ENCODE measurements at places on chromosomes 1 and 21.
A peak's percentile ranks its signal among the peaks of the same experiment; 100 is the strongest.

GRCh38 chr1:87243573-87243972 lies 85.1 kb upstream of the LMO4 start:
- peak; percentile 42 for DNase-seq

DNA sequence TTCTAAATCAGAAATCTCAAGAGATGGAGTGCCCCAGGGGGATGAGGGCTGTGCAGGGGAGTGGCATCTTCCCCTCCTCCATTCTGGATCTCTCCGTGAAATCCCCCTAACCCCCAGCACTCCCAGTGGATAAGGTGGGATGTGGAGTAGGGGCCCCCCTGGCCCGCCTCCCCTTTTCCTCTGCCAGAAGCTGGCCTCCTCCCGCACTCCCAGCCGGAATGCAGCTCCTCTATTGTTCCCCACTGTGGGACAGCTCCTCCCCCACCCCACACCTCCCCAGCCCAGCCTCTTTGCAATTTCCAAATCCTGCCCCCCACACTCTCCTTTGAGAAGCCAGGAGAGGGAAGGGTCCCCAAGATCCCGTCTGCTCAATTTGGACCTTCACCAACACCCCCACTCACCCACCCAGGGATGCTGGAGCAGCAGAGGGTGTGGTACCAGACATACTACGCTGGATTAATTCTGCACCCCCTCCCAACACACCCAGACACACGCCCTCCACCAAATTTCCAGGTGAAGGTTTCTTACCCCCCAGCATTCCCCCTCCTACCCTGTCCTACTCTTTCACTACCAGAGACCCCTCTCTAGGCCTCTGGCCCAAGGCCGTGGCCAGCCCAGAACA lies 1.9 kb downstream of the MEX3A start:
- DNase-seq, result no peak

- no peak for DNase-seq
Measured at GRCh38 chr1:33049371-33049770, 12.7 kb upstream of the AK2 start.

DNA sequence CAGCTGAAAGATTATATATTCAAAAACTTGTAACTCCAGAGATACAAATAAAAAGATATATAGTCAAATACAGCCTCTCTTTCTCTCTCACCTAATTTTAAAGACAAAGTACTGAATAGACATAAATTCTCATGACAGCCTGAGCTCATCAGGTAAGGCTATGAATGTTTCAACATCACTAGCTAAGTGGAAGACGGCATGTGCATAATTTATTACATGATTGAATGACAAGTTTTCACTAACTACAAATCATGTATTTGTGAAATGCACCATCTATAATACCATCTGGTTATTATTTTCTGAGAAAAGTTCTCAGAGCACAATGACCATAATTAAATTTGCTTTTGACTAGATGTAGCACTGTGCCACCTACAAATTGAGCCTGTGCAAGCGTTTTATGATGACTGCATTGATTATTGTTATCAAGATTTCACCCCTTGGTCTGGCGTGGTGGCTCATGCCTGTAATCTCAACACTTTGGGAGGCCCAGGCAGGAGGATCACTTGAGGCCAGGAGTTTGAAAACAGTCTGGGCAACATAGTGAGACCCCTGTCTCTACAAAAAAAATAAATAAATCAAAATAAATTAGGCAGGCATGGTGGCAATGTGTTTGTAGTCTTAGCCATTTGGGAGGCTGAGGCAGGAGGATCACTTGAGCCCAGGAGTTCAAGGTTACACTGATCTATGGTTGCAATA lies 128.2 kb downstream of the APP start:
- DNase-seq, result no peak

DNA sequence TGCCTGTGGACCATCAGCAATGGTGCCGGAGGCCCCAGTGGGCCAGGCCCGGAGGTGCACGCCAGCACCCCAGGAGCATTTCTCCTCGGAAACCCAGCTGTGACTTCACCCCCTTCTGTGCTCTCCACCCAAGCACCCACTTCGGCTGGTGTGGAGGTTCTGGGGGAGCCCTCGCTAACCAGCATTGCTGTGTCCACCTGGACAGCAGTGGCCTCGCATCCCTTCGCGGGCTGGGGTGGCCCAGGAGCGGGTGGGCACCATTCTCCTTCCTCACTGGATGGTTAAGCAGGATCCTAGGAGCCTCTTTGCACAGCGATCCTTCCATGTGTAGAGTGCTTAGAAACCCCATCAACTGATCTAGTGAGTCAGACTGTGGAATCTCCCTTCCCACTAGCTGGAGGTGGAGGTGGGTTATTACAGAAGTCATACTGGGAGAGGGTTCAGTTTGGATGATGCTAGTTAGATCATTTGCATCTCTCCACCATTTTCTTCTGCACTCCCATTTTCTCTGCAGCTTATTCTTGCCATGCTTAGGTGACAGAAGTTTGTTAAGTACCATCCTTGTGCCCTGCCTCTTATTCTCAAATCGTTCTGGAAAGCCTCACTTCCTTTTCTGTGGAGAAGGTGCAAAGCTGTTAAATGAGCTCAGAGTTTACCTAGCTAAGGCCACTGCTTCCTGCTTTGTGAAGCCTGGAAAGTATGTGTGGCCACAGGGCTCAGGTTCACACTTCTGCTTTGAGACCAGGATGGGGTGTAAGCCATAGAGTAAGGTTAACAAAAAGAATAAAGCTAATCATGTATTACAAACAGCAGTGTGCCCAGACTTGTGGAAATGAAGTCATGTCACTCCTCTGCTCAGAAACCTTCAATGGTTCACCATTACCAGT lies 32.3 kb downstream of the TBX19 start:
- no peak for DNase-seq

DNA sequence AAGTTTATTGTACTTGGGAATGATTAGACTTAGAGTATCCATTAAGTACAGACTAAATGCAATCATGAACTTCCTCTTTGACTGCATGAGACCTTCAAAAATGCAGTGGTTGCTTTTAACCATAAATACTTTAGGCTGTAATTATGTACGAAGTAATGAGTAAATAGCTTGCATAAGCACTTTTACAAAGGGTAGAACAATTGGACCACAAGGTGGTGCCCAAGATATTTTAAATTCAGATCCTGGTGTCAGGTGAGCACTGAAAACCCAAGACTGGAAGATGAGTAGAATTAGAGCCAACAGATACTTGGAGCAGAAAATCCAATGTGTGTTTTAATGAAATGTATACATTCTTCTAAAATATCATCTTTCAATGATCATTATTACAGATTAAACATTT lies 43.4 kb upstream of the RHOU start:
- DNase-seq, result peak; percentile 17

- no peak for DNase-seq
Measured at GRCh38 chr21:42845296-42845965, 33.9 kb downstream of the WDR4 start.

- DNase-seq, result no peak
Measured at GRCh38 chr1:174165471-174166137, 6.3 kb downstream of the RABGAP1L start.

DNA sequence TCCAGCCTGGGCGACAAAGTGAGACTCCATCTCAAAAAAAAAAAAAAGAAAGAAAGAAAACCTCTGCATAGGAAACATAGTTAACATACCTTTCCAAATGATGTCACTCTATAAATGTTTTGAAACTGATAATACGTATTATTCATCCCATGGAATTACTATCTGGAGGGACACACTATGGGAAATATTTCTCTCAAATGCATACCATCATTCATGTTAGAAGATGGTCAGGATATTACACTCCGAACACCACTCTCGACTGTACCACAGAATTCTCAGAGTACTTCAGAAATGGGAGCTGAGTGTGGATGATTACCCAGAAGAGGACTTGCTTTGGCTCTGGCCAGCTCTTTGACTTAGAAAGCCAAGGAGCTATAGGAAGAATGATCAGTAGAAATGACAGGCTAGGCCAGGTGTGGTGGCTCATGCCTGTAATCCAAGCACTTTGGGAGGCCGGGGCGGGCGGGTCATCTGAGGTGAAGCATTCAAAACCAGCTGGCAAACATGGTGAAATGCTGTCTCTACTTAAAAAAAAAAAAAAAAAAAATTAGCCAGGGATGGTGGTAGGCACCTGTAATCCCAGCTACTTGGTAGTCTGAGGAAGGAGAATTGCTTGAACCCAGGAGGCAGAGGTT lies 5.2 kb upstream of the LIN28A start:
- peak; percentile 82 for DNase-seq

DNA sequence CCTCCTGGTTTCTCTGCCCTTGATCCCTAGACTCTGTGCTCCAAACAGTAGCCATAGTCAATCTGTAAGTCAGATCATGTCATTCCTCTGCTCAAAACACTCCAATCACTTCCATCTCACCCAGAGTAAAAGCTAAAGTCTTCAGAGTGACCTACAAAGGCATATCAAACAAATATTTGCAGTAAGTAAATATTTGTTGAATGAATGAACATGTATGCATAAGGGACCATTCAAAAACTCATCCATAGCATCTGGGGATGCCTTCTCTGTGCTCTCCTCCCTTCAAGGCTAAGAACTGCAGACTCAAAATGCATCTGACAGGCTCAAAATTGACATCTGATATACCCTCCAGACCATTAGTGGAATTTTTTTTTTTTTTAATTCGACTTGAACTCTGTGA lies 18.1 kb upstream of the AK5 start:
- no peak for DNase-seq

DNA sequence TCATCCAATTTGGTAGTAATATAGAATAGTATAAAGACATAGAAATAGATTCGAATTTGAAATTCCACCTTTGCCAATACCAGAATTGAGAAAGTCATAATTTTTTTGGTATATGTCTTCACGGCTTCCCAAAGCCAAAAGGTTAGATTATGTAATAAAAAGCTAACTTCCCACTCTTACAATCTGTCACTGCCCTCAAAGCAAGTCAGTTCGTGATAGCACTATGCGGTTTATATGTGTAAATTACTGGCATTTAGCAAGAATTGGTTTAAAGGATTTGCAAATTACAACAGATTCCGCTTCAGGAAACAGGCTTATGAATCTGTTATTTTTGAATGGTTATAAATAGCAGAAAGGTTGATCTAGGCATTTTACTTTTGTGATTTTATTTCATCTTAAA lies 679.4 kb upstream of the ADGRL2 start:
- DNase-seq, result no peak

- DNase-seq, result peak; percentile 89
Measured at GRCh38 chr1:47779613-47780012, 217.6 kb downstream of the TRABD2B start.

DNA sequence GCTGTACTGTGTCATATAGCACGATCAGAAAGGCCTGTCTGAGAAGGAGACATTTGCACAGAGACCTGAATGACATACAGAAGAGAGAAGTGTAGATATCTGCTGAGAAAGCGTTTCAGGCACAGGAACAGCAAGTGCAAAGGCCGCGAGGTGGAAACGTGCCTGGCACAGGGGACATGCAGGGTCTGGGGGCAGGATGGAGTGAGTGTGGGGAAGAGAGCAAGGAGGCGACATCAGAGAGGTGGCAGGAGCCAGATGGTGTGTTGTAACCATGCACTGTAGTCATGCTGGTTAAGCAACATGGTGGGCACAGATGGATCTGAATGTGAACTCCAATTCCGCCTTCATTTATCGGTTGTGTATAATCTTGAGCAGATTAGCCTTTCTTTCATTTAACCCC lies 13.0 kb downstream of the KRTCAP2 start:
- no peak for DNase-seq

- no peak for DNase-seq
Measured at GRCh38 chr1:54845772-54846171, 41.2 kb downstream of the DHCR24 start.

DNA sequence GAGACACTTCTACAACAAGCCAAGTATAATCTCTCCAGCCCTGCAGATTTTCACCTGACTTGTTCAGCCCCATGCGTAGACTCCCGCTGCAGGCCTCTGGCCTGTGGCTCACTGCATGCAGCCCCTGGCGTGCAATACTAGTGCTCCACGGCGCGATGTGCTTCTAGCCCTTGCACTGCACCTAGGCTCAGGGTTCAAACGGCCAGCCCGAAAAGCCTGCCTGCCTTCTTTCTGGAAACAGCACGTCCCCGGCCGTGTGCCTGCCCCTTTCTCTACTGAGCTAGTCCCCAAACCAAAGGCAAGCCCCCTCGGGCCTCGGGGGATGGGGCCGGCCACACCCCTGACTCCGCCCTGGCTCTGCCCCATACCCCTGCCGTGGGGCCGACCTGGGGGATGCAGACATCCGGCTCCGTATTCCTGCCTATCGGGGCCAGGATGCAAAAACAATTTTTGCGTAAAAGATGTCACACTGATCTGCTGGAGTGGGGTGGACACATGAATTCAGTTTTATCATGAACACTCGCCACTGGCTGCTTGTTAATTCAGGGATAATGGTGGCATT lies 26.3 kb upstream of the TRAPPC10 start:
- DNase-seq, result peak; percentile 29

DNA sequence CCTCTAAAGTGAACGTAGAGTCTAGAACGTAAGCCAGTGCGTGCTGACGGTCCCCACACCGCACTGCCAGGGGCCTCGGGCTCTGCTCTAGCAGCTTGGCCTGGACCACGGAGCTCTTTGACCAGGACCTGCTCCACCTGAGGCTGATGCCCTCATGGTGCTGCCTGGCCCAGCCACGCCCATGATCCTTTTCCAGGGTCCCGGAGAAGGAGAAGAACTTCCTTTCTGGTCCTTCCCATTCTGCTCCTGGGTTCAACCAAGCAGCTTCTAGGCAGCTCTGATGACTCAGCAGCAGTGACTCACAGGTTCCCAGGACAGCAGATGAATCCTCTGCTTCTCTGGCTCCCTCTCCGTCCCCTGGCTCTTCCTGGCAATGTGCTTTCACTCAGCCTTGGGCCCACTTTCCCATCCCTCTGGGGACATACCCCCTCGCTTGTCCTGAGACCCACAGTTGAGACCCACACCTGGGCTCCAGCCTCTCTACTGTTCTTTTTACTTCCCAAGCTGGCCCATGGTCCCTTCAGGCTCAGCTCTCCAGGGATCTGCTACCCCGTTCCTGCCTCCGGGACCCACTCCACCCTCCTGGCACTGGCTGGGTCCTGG lies 246.3 kb upstream of the RAB4A start:
- DNase-seq, result peak; percentile 54

DNA sequence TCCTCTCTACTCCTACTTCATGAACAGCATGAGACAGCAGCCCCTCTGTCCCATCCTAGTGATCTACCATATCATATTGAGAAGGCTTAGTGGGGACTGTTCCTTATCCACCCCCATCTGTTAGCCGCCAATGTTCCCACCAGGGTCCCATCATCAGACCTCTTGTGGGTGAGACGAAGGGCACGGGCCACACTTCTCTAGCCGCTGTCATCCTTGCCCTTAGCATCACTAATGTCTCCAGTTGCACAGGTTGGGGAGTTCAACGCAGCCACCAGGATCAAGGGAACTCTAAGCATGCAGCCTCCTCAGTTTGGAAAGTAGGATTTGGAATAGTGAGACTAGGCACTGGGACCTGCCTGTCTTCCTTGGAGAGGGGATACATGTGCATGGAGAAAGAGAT lies 20.1 kb downstream of the INKA2 start:
- peak; percentile 83 for DNase-seq

GRCh38 chr1:39632682-39633417 lies 6.6 kb downstream of the HEYL start:
- peak; percentile 92 for DNase-seq

GRCh38 chr1:192846950-192847349 lies 38.1 kb downstream of the RGS2 start:
- no peak for DNase-seq
